ENCODE measurements at places on chromosomes 2 and 18.

GRCh38 chr18:26262156-26262555 is 35.9 kb downstream of the TAF4B start:
- DNase-seq: no peak

GRCh38 chr2:74313497-74313896 is 29.7 kb downstream of the SLC4A5 start:
- DNase-seq: no peak

DNA sequence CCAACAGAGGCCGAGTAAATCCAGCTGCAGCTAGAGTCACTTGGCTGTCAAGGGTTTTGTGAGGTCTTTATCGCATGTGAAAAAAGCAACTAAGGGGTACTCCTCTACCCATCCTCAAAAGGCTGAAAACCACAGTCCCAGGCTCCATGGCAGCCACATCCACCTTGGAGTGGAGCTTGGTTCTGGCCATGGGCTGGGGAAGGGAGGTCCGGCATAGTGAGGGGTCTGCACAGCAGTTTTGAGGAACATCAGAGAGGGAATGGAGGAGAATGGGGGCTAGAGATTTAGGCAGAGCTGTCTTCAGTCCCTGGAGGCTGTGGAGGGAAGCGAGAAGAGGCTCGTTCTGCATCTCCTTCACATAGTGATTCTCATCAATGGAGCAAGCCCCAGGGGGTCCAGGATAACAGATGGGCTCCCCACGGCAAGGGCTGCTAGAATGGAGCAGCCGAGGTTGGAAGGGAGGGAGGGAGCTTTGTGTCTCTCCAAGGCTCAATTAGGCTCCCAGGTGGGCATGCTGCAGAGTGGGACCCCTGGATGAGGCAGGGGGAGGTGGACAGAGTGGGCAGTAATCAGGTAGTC is 21.0 kb downstream of the MROH2A start:
- DNase-seq: no peak

DNA sequence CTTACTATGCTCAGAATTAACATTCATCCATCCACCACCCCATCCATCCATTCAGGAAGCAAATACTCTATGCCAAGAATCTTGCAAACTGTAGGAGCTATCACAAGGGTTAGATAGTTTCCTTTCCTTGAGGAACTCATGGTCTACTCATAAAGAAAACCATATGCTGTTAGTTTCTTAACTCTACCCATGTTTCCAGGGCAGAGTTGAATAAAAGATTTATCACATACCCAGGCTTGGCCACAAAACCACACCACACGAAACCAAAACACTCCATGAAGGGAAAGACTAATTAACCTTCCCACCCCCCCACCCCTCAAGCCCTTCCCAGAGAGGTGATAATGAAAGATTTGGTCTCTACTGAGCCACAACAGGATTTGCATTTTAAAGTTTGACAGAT is 23.7 kb upstream of the MSGN1 start:
- no peak for DNase-seq

DNA sequence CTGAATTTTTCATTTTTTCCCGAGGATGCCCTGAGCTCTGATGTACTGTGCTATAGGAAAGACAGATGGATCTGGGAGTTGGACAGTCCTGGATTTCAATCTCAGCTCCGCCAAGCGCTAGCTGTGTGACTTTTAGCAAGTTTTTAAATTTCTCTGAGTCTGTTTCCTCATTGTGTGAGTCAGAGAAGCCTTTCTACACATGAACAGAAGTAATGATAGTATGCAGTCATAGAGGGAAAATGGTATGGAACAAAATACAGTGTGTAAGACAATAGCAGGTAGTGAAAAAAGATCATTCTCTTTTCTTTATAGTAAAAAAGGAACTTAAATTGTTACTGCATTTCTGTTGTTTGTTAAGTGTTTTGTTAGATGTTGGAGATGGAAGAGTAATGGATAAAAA is 52.4 kb upstream of the PPM1B start:
- no peak for DNase-seq

DNA sequence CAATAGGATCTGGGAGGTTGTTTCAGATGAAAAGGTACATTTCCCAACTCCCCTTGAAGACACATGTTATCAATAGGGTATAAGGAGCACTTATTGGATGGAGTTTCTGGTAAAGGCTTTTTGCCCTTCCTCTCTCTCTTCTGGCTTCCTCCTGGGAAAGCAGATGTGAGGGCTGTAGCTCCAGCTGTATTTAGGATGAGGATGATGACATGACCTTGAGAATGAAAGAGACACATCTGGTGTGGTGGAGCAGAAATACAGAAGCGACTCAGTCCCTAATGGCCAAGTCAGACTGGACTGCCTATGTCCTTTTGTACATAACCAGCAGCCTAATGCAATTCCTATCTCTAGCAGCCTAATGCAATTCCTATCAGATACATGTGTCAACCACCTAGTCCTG is 100.9 kb upstream of the NXPH2 start:
- no peak for DNase-seq

GRCh38 chr2:176075481-176075880 is 8.3 kb downstream of the EVX2 start:
- no peak for DNase-seq

GRCh38 chr2:101587251-101587650 is 110.3 kb upstream of the MAP4K4 start:
- DNase-seq: no peak

DNA sequence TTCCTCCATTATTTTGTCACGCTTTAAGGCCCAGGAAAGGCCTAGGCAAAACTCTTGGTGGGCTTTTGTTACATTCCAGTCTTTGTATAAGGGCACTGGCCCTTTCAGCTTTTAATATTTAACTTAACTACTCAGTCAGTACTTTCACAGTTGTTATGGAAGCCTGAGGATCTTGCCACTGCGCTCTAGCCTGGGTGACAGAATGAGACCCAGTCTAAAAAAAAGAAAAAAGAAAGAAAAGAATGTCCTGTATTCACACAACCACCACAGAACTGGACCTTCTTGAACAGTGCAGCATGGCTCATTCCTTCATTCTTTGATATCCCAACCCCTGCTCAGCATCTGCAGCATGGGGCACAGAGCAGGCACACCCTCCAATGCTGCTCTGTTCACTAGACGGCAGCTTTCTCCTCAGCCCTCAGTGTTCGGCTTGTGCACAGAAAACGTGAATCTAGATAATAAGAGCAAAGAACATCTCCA is 93.4 kb upstream of the MSH2 start:
- DNase-seq: no peak

GRCh38 chr2:99900556-99900955 is 241.8 kb downstream of the AFF3 start:
- DNase-seq: no peak

GRCh38 chr2:172811027-172811426 is 75.4 kb downstream of the RAPGEF4 start:
- no peak for DNase-seq

- no peak for DNase-seq
Measured at GRCh38 chr2:209790066-209790728, 18.6 kb downstream of the UNC80 start.

GRCh38 chr2:61910603-61911002 is 5.1 kb downstream of the COMMD1 start:
- no peak for DNase-seq

DNA sequence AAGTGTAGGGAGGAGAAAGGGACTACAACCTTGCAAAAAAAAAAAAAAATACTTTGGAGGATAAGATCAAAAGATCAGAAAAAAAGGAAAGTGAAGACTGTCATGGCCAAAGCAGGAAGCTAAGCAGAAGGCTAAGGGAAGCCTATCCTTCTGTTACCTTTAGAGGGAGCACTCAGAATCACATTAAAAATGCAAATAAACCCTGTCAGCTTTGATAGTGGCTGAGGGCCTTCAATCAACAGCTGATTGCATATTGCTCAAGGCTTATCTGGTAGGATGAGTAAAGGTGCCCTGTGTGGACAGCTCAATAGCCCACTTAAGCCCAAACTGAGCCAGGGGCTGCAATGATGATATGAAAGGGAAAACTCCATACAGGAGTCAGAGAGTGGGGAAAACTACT is 1021.2 kb downstream of the LRP1B start:
- no peak for DNase-seq

- no peak for DNase-seq
Measured at GRCh38 chr2:153163055-153163454, 315.5 kb downstream of the RPRM start.

GRCh38 chr2:217858519-217859491 is 144.0 kb downstream of the TNS1 start:
- no peak for DNase-seq

DNA sequence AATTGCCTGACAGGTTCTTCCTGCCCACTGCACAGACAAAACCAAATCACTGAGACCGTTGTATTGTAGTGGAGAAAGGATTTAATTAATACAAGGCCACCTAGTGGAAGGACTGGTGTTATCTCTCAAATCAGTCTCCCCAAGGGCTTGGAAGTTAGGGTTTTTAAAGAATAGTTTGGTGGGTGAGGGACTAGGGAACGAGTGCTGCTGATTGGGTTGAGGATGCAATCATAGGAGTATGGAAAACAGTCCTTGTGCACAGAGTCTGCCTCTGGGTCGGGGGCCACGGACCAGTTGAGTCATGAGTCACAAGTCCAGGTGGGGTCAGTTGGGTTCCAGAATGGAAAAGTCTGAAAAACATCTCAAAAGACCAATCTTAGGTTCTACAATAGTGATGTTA is 89.1 kb downstream of the B3GNT2 start:
- no peak for DNase-seq

DNA sequence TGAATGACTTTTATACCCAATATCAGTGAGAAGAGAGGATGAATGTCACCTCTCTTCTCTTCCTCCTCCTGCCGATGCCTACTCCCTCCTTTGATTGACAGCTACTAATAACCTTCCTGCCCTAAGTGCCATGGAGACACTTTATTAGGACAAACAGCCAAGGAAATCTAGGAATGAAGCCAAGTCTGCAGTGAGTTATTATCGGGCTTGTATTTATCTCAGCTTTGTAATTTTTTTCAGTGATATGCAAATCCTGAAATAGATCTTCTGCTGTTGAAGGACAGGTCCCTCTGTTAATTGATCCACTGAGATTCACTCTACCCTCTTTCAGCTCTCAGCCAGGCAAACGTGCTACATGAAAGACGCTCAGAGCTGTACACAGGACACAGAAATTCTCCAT is 686.7 kb downstream of the TMEM182 start:
- DNase-seq: no peak

DNA sequence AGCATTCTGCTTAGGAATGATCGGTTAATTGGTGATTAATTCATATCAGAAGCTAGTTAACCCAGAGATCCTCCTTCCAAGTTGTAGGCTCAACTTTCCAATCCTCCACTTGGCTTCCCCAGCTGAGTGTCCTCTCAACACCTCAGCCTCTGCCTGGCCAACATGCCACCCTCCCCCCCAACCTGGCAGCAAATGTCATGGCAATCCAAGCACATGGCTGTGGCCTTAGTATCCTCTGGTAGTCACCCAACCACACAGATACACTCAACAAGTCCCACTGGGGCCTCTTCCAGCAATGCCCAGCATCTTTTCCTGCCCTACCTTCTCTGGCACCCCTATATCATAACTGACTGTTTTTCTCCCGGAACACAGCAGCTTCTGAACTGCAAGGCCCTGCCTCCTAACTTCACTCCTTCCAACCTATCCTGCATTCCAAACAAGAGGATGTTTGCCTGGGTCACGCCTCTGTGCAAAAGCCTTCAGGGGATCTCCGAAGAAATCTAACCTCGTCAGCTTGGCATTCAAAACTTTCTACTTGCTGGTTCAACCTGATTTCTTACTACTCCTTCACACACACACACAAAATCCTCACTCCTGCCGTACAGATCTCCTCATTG is 195.0 kb downstream of the CYP26B1 start:
- DNase-seq: no peak

DNA sequence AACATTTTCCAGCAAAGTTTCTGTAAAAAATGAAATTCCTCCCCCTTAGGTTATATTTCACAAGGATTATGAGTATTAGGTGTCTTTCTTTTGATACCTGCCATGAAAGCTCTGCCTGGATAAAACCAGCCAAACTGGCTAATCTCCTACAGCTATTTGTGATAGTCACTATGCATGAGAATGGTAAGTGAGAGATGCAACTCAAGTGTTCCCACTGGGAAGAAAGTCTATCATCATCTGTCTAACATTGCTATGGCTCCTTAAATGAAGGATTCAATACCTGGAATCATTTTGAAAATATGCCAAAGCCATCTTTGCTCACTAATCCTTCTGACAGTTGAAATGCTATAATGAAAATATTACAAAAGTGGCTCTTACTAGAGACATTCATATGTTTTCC is 339.9 kb upstream of the LRRTM4 start:
- DNase-seq: no peak

DNA sequence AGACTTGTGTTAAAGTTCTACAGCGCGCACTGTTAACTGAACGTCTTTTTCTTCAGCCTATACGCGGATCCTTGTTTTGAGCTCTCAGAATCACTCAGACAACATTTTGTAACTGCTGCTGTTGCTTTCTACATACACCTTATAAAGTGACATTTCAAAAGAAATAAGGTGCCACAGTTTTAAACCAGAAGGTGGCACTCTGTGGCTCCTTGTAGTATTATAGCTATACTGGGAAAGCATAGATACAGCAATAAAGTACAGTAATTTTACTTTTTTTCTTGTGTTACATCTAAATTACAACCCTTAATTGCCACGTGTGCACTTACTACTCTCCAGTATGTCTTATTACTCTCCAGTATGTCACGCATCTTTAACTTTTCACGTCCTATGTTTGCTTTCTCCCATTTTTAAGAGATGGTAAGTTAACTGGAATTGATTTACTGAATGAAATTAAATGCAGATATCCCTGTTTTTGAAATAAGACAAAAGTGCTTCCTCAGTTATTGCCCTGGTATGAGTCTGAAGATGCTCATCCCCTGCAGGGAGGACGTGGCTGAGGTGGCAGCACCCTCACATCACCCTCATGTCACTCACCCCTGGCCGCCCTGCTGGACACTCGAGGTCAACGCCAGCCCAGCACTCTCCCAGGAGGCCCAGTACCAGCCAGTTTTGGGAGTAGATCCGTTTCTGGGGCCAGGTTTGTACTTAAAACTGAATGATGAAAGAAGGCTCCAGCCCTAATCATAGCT is 37.8 kb downstream of the GORASP2 start:
- no peak for DNase-seq

DNA sequence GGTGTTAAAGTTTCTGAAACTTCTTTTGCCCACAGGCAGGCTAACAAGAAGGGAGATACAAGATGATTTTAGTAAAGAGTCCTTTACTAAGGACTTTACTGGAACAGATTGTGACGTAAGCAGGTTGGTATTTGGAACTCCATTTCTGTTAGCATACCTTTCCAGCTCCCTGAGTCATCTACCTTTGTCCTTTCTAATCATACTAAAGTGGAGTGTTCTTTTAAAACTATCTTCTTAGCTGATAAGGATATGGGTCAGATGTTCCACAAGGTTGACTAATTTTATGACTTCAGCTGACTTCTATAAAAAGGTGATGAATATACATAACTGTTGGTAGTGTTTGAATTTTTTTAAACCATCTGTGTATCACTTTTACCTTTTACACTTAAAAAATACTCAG is 21.1 kb downstream of the UGP2 start:
- DNase-seq: no peak

All from activated CD4-positive, alpha-beta T cell treated with anti-CD3 and anti-CD28 coated beads, Interleukin-2, amount 50 U/mL, for 1 hour (primary cell).